ENCODE measurements at places on chromosomes 11 and 22.

DNA sequence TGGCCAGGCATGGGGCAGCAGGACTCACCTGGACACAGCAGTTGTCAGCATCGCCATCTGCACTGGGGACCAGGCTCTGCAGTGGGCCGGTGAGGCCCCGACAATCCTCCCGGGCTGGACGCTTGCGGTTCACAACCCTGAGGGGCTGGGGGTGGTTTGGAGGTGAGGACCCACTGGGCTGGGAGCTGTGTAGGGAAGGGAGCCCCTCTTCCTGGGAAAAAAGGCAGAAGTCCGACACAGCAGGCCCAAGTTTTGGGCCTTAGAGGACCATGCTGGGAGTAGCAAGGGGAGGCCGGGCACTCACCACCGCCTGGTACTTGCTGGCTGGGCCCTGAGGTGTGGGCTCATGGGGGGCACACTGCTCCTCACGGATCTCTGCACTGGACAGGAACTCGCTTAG, 39.8 kb upstream of the KCNJ11 start:
- DNase-seq, result no peak

DNA sequence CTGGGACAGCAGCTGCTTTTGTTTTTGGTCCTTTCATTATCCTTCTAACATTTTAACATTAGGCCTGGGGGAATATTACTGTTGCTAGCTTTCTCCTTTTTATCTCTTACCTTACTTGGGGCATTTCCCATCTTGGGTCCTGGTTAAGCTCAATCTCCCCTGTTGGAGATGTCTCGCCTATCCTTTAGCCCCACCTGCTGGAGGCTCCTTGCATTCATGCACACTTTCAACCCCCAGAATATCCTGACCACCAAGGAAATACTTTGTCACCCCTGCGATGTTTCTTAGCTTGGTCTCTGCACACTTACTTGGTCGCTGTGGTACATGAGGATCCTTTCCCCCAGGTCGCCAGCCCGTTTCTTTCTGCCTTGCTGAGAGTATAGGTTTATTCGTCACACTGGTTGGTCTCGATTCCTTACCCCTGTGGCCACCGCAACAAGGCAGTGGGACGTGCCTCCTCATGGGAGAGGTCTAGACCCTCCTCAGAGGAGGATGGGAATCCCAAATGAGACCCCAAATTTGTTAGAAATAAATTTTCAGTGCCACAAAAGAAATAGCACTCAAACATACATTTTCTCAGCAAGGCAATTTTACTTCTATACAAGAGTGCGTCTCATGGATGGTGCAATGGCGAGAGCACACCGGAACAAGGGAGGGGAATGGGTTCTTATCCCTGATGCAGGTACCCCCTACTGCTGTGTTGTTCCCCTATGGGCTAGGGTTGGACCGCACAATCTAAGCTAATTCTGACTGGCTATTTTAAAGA, 5.4 kb upstream of the TXN2 start:
- DNase-seq, result peak; percentile 70

GRCh38 chr11:43440486-43440885, 81.8 kb downstream of the TTC17 start:
- DNase-seq, result no peak

DNA sequence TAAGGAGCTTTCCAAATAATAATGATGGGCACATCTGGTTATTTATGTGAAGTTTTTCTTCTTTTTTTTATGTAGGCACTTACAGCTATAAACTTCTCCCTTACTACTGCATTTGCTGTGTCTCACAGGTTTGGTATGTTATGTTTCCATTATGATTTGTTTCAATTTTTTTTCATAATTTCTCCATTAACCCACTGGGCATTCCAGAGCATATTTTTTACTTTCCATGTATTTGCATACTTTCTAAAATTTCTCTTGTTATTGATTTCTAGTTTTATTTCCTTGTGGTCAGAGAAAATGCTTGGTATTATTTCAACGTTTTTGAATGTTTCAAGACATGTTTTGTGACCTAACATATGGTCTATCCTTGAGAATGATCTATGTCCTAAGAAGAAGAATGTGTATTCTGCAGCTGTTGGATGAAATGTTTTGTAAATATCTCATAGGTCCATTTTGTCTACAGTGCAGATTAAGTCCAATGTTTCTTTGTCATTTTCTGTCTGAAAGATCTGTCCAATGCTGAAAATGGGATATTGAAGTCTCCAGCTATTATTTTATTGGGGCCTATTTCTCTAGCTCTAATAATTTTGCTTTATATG, 362.1 kb downstream of the DDX10 start:
- peak; percentile 61 for DNase-seq

GRCh38 chr11:31779374-31779791, 31.7 kb downstream of the PAX6 start:
- peak; percentile 79 for DNase-seq

GRCh38 chr22:22198751-22199150, 45.8 kb upstream of the VPREB1 start:
- no peak for DNase-seq

DNA sequence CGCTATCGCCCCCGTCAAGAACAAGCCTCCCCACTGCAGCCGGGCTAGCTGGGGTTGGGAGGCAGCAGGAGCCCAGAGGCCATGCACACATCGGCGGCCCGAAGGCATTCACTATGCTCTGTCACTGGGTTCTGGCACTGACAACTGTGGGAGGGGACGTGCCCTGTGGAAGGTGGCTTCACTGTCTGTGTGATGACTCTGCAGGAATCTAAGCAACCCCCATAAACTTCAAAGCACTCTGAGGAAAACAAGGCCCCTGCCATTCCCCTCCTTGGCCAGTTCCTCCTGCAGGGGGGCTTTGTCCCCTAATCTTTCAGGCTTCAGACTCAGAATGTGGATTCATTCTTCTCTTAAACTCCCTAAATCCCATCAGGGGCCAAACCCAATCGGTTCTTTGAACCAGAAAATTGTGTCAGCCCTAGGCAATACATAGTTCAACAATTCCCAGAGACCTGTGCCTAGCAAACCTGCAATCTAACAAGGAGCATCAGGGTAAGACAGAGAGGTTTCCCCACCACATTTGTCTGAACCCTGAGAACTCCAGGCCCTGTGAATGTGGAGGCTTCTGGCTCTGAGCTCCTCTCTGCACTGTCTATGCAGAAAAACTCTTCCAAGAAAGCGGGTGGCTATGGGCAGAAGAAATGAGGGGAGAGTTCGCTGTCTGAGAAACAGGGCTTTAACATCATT, 1477.2 kb downstream of the TBC1D22A start:
- no peak for DNase-seq

DNA sequence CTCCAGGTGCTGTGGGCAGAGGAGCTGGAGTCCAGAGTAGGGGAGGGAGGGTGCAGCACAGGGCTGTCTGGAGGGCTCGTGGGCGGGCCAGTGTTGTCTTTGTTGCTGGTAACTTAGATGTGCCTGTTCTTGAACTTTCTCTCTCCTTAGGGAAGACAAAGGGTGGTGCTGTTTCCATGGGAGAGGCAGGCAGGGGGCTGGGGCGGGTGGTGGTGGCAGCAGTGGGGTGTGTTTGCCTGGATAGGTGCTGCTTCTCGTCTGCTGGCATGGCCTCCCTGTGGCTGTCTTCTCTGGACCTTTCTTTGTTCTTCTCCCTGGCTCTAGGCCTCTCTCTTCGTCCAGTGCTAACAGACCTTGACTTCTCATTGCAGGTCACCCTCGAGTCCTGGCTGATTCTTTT, 8.5 kb downstream of the SIDT2 start:
- no peak for DNase-seq

GRCh38 chr11:27468209-27468994, 4.2 kb downstream of the LGR4 start:
- DNase-seq, result peak; percentile 83

- DNase-seq, result no peak
Observed at GRCh38 chr22:21028277-21029251, 3.8 kb downstream of the SLC7A4 start.

- no peak for DNase-seq
Observed at GRCh38 chr11:107679255-107680024, 32.4 kb downstream of the SLN start.

DNA sequence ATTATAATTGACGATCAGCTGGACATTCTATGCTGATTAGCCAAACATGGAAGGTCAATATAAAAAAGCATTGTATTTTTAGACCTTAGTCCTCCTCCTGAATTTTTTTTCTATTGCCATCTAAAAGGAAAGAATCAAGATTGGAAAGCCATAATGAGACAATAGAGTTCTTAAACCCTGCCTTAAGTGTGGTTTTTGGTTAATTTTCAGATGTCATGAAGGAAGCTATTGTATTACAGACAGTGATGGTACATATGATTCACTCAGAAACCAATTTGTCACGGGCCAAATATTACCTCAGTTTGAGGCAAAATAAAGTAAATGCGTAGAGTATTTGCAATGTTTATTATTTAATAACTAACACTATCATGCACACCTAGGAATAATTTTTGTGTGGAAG, 1164.0 kb upstream of the RAG2 start:
- no peak for DNase-seq

DNA sequence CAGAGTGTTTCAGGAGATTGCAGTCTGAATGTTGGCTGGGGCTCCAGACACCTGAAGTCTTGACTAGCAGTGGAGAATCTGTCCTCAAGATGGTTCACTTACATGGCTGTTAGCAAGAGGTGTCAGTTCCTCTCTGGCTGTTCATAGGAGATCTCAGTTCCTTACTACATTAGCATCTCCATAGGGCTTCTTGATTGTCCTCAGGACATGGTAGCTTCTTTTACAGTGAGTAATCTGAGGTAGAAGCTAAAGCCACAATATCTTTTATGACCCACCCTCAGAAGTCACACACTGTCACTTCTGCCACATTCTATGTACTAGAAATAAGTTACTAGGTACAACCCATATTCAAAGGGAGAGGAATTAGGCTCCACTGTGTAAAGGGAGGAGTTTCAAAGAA, 10.5 kb upstream of the PATL1 start:
- no peak for DNase-seq

DNA sequence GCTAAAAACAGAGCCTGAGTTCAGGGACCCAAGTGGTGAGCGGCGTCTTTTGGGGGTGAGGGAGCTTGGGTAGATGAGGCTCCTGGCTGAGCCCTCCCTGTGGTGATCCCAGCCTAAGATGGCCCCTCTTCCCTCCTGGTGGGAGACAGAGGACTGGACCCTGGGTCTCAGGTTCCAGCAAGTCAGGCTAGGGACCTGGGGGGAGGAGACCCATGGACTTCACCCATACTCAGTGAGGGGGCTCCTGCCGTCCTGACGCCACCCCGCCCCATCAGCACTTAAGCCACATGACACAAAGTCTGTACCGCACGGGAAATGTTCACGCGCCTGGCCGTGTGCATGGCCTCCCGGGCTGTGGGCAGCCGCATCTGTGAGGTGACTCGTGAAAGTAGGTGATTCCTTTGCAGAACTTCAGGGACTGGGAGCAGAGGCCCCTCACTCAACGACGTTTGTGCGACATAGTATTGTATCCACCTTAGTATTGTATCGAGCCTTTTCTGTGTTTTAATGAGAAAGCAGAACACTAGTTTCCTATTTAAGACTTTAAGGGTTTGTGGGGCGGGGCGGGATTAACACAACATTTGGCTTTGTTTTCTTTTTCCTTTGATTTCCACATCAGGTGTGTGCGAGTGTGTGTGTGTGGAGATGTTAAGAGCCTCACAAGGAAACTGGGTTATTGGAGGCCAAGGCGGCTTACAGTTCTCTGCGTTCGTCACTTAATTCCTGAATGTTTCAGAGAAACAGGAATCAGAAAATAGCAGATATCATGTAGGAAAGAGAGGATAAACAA, 18.4 kb upstream of the TMEM191C start:
- no peak for DNase-seq

GRCh38 chr11:119671561-119672015, 57.4 kb downstream of the NECTIN1 start:
- peak; percentile 24 for DNase-seq

- DNase-seq, result no peak
Observed at GRCh38 chr22:24063986-24064385, 52.9 kb downstream of the CABIN1 start.

DNA sequence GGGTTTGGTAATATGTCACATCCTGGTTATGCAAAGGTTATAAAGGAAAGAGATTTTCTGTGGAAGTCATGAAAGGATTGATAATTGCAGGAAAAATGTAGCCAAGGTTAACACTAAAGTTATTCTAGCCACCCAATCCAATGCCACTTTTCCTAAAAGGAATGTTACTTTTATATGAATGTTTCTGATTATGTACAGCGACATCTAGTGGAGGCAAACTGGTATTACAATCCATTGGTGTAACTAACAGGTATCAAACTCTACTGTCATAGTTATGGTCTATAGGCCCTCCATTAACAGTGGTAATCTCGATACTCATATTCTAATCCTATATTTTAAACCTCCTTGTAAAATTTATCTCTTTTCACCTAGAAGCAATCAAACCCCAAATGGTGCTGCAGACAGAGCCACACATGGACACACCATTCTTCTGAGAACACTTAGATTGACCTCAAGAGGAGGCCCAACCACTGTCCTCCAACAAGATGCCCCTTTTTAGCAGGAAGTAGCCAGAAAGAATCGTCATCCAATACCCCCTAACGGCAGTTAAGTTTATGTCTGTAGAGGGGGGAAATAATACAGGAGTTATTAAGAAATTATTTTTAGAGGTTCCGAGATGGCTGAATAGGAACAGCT, 74.9 kb upstream of the RAG2 start:
- DNase-seq, result peak; percentile 62

GRCh38 chr11:34157163-34157562, 51.7 kb downstream of the NAT10 start:
- no peak for DNase-seq

DNA sequence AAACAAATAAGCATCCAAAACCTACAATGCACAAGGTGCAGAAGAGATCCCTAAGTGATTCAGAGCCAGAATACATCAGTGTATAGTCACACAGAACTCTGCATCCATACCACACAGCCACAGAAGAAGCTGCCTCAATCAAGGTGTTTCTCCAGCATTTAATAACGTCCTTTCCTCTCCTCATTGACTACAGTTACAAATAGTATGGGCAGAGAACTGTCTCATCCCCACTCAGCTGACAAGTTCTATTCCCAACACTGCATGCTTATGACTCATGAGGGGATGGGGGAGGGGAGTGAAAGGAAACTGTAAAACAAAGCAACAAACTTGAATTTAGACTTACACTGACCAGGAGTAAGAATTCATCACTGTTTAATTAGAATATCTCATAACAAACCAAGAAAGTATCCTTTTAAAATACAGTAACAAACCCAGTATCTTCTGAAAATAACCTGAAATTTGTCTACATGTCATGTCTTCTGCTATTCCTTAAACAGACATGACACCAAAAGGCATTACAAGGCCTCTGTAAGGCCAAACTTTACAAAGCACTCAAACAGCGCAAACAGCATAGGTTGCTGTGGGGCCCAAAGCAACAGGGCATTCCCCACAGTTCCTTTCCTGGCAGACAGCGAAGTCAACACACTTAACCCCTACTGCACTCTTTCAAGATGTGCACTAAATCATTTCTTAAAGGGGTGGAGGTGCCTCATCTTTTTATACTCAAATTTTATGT, 29.3 kb downstream of the CELF1 start:
- DNase-seq, result peak; percentile 87

GRCh38 chr22:48955351-48956311, 872.0 kb downstream of the BRD1 start:
- DNase-seq, result no peak

GRCh38 chr11:124586238-124586860, 16.6 kb downstream of the OR8A1 start:
- DNase-seq, result peak; percentile 58

- DNase-seq, result no peak
Observed at GRCh38 chr11:83312430-83312829, 26.3 kb upstream of the CCDC90B start.

GRCh38 chr22:17085277-17086181, 729 bp downstream of the IL17RA start:
- DNase-seq, result no peak

Data from EH (cell line).